Activated naive CD8-positive, alpha-beta T cell treated with anti-CD3 and anti-CD28 coated beads for 36 hours (primary cell): ENCODE measurements at places on chromosomes 13 and 19. TPM values are rescaled to one million over a fixed set of nuclear protein-coding genes. Genes with fewer than 3 reads are reported as not detected.

The RXFP2 gene
- not detected for total RNA-seq

The ZNF581 gene
- total RNA-seq = 39.9 TPM

The GSX1 gene
- not detected for total RNA-seq

The TMEM86B gene
- 7.9 TPM for total RNA-seq

The CLDN10 gene
- total RNA-seq = not detected

The GJB6 gene
- 7.7 TPM for total RNA-seq

The OR7D4 gene
- not detected for total RNA-seq

The TTC9B gene
- total RNA-seq = not detected

The VAV1 gene
- total RNA-seq = 65.7 TPM

The IRGC gene
- not detected for total RNA-seq

The TBXA2R gene
- total RNA-seq = 3.1 TPM

The HOMER3 gene
- total RNA-seq = not detected

The FAM216B gene
- not detected for total RNA-seq

The NANOS3 gene
- total RNA-seq = 0.70 TPM

The FFAR1 gene
- total RNA-seq = not detected

The ZIK1 gene
- total RNA-seq = 13.1 TPM

The PRRG2 gene
- total RNA-seq = 1.5 TPM

The SERPINE3 gene
- not detected for total RNA-seq

The RB1 gene
- 33.7 TPM for total RNA-seq

The C19orf47 gene
- total RNA-seq = 28.1 TPM

The ZNF701 gene
- 19.2 TPM for total RNA-seq
